Stimulated activated CD4-positive, alpha-beta T cell treated with anti-CD3 and anti-CD28 coated beads, Interleukin-4, amount 100 ng/mL, for 24 hours (primary cell): ENCODE measurements at places on chromosomes 11 and 22.

GRCh38 chr22:16834971-16835370 is 9.8 kb upstream of the XKR3 start:
- no peak for DNase-seq

- peak; percentile 62 for DNase-seq
Observed at GRCh38 chr11:74011360-74012073, 2.6 kb upstream of the UCP3 start.

DNA sequence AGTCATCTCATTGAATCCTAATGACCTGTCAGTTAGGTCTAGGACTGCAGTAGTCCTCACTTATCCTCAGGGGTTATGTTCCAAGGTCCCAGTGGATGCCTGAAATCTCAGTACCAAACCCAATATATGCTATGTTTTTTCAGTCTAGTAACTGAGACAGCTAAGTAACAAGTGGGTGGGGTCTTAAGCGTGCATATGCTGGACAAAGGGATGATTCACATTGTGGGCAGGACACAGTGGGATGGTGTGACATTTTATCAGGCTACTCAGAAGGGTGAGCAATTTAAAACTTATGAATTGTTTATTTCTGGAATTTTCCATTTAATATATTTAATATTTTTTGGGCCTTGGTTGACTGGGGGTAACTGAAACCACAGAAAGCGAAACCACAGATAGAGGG is 29.0 kb downstream of the DDX10 start:
- DNase-seq = no peak

- no peak for DNase-seq
Observed at GRCh38 chr11:103906291-103906867, 130.1 kb upstream of the DDI1 start.

GRCh38 chr11:10584071-10584501 is 15.6 kb upstream of the LYVE1 start:
- DNase-seq = no peak

- DNase-seq = no peak
Observed at GRCh38 chr22:27124351-27124966, 467.1 kb downstream of the MIAT start.

- DNase-seq = no peak
Observed at GRCh38 chr11:78325274-78325781, 92.3 kb downstream of the GAB2 start.

DNA sequence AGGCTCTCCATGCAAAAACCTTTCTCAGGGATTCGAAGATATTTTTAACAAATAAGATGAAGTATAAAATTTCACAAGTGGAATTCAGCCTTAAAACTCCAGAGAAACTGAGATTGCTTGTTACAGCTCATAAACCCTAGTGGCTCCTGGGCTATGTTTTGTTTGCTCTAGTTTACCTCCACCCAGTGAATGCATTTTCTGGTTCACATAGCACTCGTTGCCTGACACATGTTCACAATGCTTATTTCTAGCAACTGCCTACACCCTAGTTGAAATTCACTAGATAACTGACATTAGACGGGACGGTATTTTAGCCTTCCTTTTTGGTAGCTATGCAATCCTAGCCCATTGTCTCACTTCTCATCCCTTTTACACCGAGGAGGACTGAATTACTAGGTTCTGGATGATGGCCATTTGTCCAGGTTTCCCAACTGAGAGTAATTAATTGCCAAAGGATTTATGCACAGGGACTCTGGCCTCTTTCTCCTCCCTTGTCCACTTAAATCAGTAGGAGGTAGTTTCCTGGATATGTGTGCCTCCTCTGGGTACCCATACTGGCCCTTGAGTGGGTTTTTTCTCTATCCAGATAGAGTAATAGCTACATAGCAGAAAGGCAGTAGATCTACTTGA is 951.6 kb downstream of the DLG2 start:
- DNase-seq = no peak

GRCh38 chr11:965206-965775 is 39.6 kb downstream of the AP2A2 start:
- no peak for DNase-seq

DNA sequence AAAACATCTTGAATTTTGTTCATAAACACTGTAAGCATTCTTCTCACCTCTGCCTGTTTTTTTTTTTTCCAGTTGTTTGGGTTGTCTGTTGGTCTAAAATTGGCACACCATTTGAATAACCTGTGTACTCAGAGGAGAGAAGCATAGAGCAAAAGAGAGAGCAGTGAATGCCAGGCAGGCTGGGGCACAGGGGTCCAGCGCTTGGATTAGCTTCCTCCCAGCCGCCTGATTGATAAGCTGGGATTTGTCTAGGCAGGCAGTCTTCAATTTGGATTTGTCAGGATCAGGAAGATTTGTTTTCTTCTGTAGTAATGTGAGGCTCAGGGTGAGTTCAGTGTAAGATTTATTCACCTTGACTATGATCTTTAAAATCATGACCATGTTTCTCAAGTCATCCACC is 59.0 kb downstream of the ARL14EP start:
- no peak for DNase-seq

DNA sequence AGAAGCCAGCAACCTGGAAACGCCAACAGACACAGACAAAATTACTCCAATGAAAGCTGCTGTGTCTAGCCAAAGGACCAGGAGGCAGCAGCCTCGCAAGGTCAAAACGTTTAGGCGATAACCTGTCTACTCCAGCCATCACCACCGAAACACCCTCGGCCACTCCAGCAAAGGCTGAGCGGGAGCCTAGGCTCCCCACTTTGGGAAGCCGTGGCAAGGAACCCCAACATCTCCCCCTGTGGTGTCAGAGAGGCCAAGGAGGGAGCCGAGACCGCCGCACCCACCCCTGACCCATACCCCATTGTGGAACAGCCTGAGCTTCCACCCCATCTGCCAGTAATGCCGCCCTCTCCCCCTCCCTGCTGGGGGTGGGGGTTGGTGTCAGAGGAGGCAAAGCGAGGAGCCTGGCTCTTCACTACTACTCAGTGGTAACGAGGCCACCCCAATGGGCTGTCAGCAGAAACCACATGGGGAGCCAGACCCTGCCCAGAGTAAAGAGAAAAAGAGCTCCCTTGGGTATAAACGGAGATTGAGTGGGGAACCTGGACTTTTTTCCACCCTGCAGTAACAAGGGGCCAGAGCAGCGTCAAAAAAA is 33.9 kb upstream of the SEPTIN5 start:
- DNase-seq = no peak

- DNase-seq = no peak
Observed at GRCh38 chr11:47185305-47186075, 744 bp downstream of the PACSIN3 start.

DNA sequence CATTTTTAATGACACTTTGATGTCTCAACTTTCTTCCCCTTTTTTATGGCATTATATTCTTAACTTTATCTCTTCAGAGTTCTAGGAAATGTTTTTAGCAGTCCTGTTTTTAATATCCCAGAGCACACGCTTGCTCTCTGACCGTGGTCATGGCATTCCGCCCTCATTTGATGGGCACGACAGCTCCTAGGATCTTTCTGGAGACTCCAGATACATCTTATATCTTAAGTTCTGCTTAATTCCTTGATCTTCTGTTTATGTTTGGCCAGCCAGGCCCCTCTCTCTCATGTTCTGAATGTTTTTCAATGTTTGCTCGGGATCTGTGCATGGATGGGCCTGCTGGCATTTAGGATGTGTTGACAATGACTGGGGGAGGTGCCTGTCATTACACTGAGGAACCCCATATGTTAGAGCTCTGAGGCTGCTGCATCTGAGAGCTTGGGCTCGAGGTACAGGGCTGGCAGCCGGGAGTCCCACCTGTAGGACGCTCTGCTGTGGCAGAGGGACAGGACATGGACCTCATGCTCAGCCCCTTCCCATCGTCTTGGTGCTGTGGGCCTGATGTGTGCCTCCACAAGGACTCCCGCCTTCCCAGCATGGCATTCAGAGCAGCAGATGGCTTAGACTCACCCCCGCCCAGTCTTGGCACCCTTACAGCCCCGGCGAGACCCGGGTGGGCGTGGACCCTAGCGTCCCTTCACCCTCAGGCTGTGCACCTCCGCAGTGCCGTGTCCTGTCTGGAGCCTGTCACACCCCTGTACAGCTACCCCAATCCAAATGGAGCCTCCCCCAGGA is 75.0 kb downstream of the CDKN1C start:
- DNase-seq = no peak

DNA sequence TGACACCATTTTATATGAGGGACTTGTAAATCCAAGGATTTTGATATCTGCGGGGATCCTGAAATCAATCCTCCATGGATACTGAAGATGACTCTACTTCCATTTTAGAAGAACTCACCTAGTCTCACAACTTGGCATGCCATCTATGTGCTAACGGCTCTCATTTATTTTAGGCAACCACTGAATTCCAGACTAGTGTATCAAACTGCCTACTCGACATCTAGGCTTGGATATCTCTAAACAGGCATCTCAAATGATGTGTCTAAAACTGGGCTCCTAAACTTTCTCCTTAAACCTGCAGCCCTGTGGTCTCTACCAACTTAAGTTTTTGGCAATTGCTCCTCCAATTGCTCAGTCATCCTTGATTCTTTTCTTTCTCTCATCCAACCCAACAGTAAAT is 31.2 kb upstream of the CLNS1A start:
- DNase-seq = no peak

GRCh38 chr11:28072321-28072720 is 35.6 kb downstream of the KIF18A start:
- DNase-seq = no peak

DNA sequence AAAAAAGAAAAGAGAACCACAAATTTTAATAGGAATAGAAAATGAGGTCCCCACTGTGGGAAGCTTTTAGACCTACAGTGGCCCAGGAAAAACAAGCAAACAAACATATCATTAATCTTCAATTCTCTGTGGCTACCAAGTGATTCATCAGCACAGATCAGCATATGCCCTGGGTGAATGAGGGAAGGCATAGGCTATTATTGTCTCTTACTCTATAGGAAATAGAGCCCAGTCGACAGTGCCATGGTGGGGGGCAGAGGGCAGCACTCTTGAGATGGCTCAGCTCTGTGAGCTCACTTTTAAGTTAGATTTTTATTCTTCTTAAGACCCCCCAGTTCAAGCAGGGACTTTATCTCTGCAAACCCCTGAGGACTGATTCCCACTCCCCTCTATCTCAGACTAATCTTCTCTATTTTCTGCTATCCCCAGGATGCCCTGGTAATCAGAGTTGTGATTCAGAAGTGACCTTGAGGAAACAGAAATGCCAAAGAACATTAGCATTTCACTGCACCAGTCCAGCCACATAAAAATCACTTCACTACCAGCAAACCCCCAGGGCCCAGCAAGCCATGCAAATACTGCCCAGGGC is 9.5 kb upstream of the FEZ1 start:
- DNase-seq = no peak

DNA sequence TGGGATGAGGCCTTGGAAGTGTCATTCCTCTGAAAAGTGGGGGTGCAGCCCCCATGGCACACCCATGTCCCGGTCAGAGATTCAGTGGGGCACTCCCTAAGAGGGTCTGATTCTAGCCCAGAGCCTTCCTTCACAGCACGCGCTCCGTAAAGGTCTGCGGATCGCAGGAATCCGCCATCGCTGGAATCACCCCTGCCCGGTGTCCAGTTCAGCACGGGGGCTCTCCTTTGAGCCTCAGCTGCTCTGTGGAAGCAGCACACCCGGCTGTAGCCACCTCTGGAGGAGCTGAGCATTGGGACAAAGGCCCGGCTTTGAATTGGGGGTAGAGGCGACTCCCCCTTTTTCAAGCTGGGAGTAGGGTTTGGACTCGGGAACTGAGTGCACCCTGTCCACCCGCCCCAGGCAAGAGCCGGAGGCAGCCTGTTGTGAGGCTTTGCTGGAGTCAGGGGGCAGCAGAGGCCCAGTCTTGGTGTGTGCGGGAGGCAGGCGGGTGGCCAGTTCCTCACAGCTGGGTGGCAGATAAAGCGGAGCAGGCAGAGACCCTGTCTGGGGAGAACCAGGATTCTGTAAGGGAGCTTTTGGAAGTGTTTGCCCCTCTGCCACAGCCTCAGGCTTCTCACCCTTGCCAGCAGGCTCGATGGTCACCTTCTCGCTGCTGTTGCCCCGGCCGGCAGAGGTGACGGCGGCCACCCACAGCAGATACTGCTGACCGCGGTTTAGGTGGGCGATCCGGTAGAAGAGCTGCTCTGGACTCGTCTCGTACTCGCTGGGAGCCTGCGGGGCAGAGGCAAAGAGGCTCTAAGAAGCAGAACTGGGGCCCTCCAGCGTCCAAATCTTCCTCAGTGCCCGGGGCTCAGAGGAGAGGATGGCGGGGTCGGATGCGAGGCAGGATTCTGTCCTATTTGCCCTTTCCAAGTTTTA is 115.9 kb downstream of the CEP164 start:
- no peak for DNase-seq

DNA sequence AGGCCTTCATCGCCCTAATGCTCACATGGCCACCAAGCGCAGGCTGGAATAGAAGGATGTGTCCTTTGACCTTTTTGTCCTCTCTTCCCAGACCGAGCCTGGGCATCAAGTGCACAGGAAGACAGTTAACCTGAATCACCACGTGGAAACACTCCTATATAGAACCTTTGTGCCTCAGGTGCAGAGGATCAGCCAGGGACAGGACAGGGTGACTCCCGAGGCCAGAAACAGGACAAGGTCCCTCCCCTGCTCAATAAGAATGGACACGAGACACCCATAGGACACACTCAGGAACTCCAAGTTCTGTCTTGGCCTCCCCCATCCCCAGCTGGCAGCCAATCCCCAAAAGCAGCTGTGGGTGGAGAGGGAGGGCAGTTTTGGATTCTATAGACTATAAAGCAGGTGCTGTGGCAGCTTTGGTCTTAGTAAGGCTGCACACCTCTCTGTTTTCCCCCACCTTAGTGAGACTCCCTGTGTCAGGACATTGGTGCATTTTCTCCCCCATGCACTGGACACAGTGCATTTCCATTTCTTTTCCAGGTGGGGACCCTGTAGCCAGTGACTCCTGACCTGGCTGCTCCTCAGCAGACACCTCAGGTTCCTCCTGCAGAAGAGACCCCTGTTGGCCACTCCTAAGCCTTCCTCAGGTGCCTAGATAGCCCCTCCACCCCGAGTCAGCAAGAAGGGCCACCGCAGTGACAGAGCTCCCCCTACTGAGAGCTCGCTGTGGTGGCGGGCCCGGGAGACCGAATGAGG is 43.6 kb upstream of the POU2AF1 start:
- peak; percentile 70 for DNase-seq

DNA sequence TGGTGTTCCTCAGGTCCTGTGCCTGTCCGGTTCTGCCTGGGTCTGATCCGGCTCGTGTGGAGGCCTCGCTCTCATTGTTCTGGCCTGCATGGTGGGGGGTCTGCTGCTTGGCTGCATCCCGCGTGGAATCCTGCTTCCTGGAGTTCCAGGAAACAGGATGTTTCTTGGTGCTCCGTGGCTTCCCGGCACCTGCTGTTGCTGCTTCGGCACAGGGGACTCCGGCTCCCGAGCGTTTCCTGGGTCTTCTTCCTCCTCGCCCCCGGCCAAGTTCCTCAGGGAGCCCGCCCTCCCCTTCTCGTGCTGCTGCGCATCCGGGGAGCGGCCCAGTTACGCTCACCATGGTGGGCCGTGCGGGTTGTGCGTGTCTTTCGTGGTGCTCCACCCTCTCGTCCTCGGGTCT is 29.9 kb downstream of the GLB1L2 start:
- DNase-seq = no peak

GRCh38 chr22:36612458-36612857 is 83.5 kb upstream of the EIF3D start:
- no peak for DNase-seq

GRCh38 chr11:1049431-1049891 is 12.9 kb upstream of the MUC6 start:
- DNase-seq = no peak

GRCh38 chr11:65604258-65604657 is 8.7 kb upstream of the KCNK7 start:
- DNase-seq = no peak

- no peak for DNase-seq
Observed at GRCh38 chr11:2741377-2742131, 41.8 kb upstream of the KCNQ1OT1 start.

GRCh38 chr11:19819148-19819547 is 106.5 kb downstream of the NAV2 start:
- no peak for DNase-seq
